ENCODE measurements at places on chromosomes 7 and 10.

GRCh38 chr7:35802649-35803048 is 1.8 kb downstream of the SEPTIN7 start:
- peak; percentile 24 for DNase-seq

- DNase-seq: no peak
These were observed 121.9 kb upstream of the AKR1E2 start for GRCh38 chr10:4704034-4704545.

DNA sequence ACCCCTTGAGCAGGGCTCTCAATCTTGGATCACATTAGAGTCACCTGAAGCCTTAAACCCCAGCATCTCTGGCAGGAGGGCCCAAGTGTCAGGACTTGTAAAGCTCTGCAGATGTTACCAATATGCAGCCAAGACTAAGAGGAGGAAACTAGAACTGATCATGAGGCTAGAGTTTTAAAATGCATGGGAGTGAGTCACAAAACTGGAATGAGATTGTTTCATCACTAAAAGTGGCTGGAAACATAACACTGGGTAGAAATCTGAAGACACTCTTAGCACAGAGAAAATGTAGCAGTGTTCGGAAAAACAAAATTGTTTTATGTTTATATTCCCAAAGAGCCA is 63.3 kb upstream of the GHITM start:
- no peak for DNase-seq

- DNase-seq: no peak
These were observed 44.3 kb downstream of the TRRAP start for GRCh38 chr7:98922392-98923187.

GRCh38 chr7:2034291-2035201 is 198.2 kb downstream of the MAD1L1 start:
- no peak for DNase-seq

DNA sequence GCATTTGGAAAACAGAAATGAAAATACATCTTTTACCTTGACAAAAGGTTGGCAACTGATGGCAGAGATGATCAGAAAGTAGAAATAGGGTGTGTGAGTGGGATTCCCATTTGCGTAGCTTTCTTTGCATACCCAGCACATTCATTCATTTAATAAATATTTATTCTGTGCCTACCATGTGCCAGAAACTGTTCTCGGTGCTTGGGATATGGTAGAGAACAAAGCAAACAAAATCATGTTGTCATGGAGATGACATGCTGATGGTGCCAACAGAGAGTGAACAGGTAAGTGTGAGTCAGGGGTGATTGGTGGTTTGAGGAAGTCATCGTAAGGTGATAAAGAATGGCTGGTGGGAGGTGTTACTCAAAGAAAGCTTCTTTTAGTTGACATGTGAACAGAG is 45.4 kb downstream of the CACNB2 start:
- DNase-seq: no peak

DNA sequence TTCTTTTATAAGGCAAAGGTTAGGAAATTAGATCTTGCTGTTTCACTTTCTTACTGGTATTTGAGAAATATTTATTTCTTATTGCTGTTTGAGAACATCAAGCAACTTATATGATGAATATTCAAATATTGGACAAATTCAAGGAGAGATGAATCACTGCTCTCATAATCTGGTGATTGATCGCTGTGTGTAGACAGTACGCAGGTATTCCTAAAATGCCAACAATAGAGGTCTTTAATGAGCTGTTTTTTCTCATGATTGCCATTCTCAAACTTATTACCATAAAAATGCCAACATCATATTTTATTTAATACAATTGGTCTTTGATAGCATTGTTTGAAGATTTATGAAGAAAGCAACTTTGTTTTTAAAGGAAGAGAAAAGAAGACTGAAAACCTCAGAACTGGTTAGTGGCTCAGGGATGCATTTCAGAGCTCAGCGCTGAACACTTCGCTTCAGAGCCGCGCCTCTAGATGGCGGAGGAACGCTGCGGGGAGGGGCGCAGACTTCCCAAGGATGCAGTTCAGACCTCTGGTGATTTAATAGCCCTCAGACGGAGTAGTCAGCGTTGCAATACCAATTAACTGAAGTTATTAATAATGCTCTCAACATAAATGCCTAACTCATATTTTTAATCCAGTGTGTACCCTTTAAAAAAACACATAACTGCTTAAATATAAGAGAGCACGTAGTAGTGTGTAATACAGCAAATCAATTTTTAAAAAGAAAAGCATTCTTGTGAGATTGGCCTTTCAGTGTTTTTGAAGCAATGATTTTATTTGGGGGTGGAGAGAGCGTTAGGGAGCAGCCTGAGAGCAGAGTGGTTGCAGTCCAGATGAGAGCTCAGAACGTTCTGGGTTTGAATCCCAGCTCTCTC is 38.5 kb upstream of the STEAP4 start:
- no peak for DNase-seq

- DNase-seq: no peak
These were observed 20.3 kb downstream of the SEC61G start for GRCh38 chr7:54738737-54739136.

DNA sequence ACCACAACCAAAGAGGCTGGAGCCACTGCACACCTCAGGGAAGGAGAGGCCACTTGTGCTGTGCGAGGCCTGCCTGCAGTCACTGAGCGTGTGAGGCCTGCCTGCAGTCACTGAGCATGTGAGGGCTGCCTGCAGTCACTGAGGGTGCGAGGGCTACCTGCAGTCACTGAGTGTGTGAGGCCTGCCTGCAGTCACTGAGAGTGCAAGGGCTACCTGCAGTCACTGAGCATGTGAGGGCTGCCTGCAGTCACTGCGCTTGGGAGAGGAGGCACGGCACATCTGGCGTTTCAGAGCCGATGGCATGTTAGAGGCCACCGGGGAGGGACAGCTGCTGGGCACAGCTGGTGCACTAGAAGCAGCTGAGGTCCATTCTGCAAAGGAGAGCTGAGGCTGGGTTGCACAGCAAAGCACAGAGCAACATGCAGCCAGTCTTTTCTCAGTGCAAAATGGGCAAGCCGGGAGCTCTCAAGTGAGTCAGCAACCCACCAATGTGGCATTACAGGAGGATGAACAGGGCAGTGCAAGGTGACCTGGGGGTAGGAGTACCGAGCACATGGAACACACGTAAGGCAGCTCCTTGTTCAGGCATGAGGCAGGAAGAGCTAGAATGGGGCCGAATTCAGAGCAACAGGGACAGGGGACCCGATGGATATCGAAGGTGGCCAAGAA is 540.1 kb downstream of the PTPRN2 start:
- no peak for DNase-seq

- no peak for DNase-seq
These were observed 352.6 kb downstream of the ADRA2A start for GRCh38 chr10:111429288-111430028.

- peak; percentile 72 for DNase-seq
These were observed 3.7 kb upstream of the ELFN1 start for GRCh38 chr7:1666317-1666822.

DNA sequence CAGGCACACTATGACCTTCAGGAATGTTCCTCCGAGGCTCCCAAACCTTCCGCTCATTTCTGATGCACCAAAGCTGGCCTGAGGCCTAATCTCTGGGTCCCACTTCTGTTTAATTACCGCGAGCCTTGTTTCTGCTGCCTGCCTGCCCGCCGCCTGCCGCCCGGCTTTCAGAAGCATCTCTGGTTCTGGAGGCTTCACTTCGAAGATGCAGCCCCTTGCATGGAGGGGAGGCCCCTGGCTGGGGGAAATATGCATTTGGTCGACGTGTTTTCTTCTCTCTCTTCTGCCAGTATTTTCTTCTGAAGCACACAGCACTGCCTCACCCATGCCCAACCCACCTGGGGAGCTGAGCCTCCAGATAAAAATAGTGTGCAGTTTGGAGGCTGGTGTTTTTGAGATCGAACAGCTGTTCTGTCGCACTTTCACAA is 166.9 kb downstream of the PAXIP1 start:
- DNase-seq: no peak

DNA sequence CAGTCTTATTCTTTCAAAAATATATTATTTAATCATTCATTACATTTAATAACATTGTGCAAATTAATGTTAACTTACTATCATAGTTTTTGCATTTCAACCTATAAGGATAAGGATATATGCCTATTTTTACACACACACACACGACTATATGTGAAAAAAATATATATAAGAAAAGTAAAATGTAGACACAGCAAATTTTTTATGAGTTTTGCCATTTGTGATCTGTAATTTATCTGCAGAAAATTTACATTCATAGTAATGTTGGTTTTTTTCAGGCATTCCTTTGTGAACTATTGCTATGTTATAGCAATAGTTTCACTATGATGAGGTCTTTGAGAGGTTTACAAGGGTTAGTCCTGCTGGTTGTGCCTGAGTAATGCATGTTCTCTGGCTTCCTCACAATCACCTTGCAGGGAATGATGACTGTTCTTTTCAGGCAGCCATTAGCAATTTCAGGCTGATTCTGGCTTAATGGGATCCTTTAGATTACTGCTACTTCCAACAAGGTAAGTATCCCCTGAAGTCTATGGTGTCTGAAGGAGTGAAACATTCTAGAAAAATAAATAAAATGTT is 183.7 kb upstream of the CDK1 start:
- no peak for DNase-seq

DNA sequence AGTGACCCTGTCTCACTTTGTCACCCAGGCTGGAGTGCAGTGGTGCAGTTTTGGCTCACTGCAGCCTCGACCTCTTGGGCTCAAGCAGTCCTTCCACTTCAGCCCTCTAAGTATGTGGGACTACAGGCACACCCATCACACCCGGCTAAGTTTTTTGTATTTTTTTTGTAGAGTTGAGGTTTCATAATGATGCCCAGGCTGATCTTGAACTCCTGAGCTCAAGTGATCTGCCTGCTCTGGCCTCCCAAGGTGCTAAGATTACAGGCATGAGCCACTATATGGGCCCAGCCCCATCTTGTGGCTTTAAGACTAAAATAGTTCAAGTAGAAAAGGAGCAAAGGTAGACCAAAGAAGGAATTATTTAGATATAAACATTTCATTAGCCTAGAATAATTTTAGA is 65.5 kb downstream of the MLLT10 start:
- DNase-seq: no peak

DNA sequence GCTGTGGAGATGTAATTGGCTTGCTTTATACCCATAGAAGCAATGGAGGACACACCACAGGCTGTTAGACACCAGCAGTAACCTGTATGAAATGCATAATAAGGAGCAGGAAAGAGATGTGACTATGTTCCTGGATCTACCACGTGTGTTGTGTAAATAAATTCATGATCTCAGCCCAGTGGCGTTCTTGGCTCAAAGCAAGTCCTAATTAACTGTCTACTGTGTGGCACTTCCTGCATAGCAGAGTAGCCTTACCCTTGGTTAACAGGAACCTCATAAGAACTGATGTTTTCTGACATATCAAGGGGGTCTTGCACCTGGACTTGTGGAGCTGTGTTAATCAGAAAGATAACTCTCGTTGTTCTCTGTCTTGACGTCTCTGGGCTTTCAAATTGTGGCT is 25.7 kb upstream of the FAM180A start:
- DNase-seq: no peak

GRCh38 chr7:102927312-102927933 is 14.6 kb downstream of the LRRC17 start:
- no peak for DNase-seq

GRCh38 chr7:35366167-35367155 is 112.6 kb upstream of the TBX20 start:
- DNase-seq: no peak

DNA sequence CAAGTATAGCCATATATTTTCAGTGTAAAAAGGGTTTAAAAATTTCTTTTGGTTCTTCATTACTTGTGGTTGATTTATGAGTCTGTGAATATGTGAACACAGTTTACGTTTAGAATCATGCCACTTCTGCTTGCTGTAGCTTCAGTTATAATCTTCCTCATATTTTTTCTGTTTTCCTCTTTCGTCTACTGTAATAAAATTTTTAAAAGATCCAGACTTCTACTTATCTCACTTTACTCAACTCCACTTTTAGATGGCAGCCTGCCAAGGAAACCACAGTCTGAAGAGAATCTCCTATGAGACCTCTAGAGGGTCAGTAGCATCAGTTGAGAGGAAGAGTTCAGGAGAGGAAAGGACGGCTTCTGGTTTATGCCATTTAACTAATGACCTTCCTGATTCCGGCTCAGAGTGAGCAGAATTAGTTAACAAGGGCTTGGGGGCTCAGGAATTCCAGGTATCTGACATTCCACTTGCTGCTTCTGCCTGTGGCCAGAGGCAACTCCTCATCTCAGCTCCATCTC is 21.4 kb downstream of the CREB5 start:
- no peak for DNase-seq

GRCh38 chr7:121107923-121108498 is 119.5 kb downstream of the CPED1 start:
- peak; percentile 21 for DNase-seq

- no peak for DNase-seq
These were observed 39.5 kb downstream of the ZNF365 start for GRCh38 chr10:62413652-62414051.
